Karpas-422 (cell line): ENCODE measurements at places on chromosomes 1 and 21. TPM values are rescaled to one million over a fixed set of nuclear protein-coding genes. Genes with fewer than 3 reads are reported as not detected.

PHLDA3 gene
- not detected in 2 replicates for total RNA-seq

GRCh38 chr1:60769082-60769481 is 313.3 kb upstream of the NFIA start:
- no peak for DNase-seq

DNA sequence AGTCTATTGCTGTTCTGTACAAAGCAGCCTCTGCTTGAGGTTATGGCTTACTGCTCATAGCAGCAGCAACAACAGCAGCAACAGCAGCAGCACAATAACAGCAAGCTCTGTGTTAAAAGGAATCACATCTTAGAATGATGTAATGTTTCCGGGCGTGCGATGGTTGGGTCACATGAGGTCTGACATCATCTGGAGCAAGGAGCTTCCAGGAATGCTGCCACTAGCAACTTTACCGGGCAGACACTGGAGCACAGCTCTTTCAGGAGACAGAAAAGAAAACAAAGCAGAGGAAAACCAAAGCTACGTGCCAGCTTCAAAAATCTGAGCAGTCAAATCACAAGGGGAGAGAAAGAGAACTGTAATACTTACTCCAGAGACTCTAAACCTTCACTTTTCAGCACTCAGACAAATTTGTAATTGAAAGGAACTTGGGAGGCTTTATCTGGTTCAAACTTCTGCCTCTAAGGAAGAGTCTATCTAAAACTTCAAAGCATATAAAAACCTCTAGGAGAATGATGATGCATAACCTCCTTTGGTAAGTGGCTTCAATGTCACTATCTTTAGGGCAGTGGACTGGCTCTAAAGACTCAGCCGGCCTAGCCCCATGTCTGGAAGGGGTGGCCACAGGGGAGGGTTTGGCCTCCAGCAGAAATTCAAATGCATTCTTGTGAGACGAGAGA is 28.3 kb upstream of the RAB3GAP2 start:
- DNase-seq: no peak

DNA sequence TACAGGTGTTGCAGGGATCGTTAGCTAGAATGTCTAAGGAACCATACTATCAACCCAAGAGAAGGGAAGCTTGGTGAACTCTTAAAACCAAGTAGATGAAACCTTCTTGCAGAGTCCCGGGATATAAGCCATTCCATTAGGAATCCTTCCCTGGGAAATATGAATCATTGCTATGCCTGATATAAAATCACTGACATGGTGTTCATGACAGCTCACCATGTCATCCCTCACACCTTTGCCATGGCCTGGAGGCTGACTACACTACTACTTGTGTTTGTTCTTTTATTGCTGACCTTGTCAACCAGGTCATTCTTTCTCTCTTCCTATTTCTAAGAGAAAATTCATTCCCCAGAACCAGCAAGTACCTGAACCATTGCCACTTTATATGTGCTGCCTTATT is 12.1 kb downstream of the ST6GALNAC3 start:
- DNase-seq: no peak

TMEM269 gene
- not detected in 2 replicates for total RNA-seq

DNA sequence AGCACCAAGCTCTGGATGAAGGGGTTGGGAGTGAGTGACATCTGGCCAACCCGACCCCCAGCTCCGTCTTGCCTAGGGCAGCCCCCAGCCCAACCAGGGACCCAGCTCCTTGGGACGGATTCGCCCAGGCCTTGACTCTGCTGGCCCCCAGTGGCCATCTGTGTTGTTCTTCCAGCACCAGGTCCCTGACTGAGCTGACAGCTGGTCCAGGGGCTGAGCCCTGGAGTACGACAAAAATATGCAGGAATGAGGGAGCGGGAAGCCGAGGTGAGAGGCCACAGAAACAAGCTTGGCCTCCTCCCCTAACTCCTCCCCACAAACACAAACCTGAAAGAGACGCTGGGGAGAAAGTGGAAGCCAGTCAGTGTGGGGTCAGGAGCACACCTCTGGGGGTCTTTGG is 55.0 kb upstream of the PAX7 start:
- peak; percentile 85 for DNase-seq

- no peak for DNase-seq
Measured at GRCh38 chr21:41674402-41674801, 92.5 kb downstream of the RIPK4 start.

DNA sequence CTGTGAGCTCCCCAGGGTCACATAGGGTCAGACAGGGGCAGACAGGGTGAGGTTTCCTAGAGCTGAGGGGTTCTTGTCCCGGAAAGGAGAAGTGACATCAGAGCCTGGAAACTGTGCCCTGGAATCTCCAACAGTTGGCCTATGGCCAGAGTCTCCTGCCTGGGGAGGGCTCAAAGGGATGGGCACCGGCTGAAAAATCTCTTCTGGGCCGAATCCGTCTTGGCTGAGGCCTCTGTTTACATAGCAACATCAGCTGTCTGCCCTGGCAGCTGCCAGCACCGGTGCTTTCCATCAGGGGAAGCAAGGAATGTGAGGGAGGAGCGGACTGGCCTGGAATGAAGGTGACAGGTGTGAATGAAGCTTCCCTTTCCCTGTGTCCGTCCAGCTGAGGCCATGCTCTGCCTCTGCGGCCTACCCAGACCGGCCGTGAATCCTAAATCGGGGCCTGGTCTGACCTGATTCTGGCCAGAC is 30.7 kb downstream of the VASH2 start:
- no peak for DNase-seq

- no peak for DNase-seq
Measured at GRCh38 chr1:114896795-114897194, 42.1 kb downstream of the SYCP1 start.

TMIGD3 gene
- not detected in 2 replicates for total RNA-seq

GRCh38 chr1:233738396-233738795 is 124.5 kb downstream of the KCNK1 start:
- no peak for DNase-seq

AGMAT gene
- total RNA-seq: 3.3 and 8.6 TPM in 2 replicates
